Hair follicle dermal papilla cell (primary cell): ENCODE measurements at places on chromosomes 7 and 10. TPM values are rescaled to one million over a fixed set of nuclear protein-coding genes. Genes with fewer than 3 reads are reported as not detected.

FAM221A gene
- 0.73 and 1.3 TPM in 2 replicates for total RNA-seq

CLRN3 gene
- total RNA-seq = not detected in 2 replicates

SLIT1 gene
- total RNA-seq = 0.32 TPM in 1 of 2 replicates, not detected in the other

CLDN12 gene
- total RNA-seq = 33.9 and 44.0 TPM in 2 replicates

AKR1B15 gene
- not detected in 2 replicates for total RNA-seq

AKR1C4 gene
- not detected in 2 replicates for total RNA-seq

BAIAP2L1 gene
- 5.8 and 6.7 TPM in 2 replicates for total RNA-seq

TBC1D12 gene
- 15.2 and 16.9 TPM in 2 replicates for total RNA-seq
